ENCODE measurements at places on chromosomes 1 and 21. TPM values are rescaled to one million over a fixed set of nuclear protein-coding genes. Genes with fewer than 3 reads are reported as not detected.
A peak's percentile ranks its signal among the peaks of the same experiment; 100 is the strongest.

Gene HCRTR1
- not detected for total RNA-seq

DNA sequence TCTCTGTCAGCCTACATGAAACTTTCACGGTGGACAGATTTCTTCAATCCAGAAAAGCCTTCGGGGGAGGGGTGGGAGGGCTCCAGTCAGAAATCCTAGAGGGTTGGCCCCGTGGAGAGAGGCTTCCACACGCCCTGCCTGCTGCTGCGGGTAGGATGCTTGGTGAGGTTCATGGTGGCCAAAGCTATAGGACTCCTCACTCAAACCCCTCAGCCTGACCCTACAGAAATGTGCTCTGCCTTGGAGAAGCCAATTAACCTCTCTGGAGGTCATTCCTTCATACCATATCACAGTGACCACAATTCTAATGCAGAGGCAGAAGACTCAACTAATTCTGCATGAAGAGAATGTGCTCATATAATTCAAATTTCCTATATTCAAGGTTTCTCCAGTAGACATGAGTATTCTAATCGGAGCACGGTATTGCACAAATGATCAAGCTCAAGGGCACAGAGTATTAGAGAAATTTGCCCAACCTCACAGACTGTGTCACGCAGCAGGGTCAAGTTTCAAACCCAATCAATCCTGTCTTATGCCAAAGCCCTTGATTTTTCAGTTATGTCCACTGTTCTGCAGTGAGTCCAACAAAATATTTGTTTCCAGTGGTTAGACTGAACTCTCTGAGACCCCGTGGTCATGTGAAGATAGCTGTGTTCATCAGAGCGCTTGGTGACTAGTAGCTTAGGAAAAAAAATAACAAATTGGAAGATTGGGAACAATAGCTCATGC, 104.8 kb downstream of the TOMM20 start:
- H3K36me3 ChIP-seq = no peaks in the 10 kb centered on the region
- peak; percentile 3 for DNase-seq
- H3K4me1 ChIP-seq = peaks cover 9% of the 10 kb centered on the region
- H3K27ac ChIP-seq = no peak overlapping the region

Gene MYOG
- not detected for total RNA-seq

- no peak overlapping the region for H3K4me3 ChIP-seq
- H3K27ac ChIP-seq = no peak overlapping the region
- no peak for DNase-seq
- no peaks in the 10 kb centered on the region for H3K27me3 ChIP-seq
- H3K4me1 ChIP-seq = no peaks in the 10 kb centered on the region
Observed at GRCh38 chr1:203934027-203934426, 72.6 kb downstream of the SNRPE start.

DNA sequence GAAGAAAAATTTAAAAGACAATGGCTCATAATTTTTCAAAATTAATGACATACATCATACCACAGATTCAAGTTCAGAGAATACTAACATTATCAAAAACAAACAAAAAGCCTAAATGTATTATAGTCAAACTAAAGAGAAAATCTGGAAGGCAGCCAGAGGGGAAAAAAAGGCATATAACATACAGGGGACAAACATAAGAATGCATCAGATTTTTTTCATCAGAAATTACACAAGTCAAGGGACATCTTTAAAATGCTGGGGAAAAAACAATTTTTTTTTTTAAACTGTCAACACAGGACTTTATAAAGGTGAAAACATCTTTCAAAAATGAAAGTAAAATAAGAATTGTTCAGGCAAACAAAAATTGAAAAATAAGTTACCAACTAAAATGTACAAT, 478.4 kb upstream of the PLXNA2 start:
- no peak overlapping the region for H3K4me3 ChIP-seq
- no peaks in the 10 kb centered on the region for H3K27me3 ChIP-seq
- no peak for DNase-seq
- no peaks in the 10 kb centered on the region for H3K36me3 ChIP-seq

DNA sequence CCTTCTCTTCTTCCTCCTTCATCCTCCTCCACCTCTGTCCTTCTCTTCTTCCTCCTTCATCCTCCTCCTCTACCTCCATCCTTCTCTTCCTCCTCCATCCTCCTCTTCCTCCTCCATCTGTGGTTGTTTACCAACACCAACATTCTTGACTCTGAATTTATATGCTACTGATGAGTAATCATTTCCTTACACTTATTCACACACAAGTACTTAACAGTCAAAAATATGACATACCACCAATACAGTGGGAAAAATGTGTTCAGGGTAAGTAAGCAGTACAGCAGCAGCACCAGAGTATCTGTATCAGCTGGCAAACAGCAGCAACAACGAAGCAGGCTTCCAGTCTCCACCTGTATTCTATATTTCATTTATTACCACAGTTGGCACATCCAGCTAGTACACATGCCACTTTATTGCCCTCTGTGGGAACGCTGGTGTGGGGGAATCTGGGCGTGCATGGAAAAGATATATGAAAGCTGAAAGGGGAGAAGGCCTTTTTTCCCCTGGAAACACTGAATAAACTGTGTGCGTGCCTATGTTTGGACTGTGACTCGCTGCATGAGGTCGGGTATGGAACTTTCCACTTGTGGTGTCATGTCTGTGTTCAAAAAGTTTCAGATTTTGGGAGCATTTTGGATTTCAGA, 16.0 kb downstream of the ADSS2 start:
- no peak overlapping the region for H3K27ac ChIP-seq
- no peak for DNase-seq
- no peaks in the 10 kb centered on the region for H3K4me1 ChIP-seq

Gene WDR4
- total RNA-seq = 51.9 TPM

GRCh38 chr1:99738858-99739465, 27.5 kb downstream of the FRRS1 start:
- H3K27ac ChIP-seq = no peak overlapping the region
- no peak for DNase-seq
- no peak overlapping the region for H3K4me3 ChIP-seq
- H3K36me3 ChIP-seq = peaks cover 15% of the 10 kb centered on the region
- H3K27me3 ChIP-seq = no peaks in the 10 kb centered on the region

- no peak overlapping the region for H3K4me3 ChIP-seq
- no peak overlapping the region for H3K27ac ChIP-seq
- no peak for DNase-seq
Observed at GRCh38 chr1:23616292-23616824, 57.1 kb upstream of the ID3 start.

GRCh38 chr1:61445269-61445825, 279.6 kb downstream of the TM2D1 start:
- H3K4me3 ChIP-seq = no peak overlapping the region
- no peak overlapping the region for H3K27ac ChIP-seq
- H3K4me1 ChIP-seq = peaks cover 35% of the 10 kb centered on the region
- H3K36me3 ChIP-seq = no peaks in the 10 kb centered on the region
- no peaks in the 10 kb centered on the region for H3K27me3 ChIP-seq

GRCh38 chr21:15023776-15024175, 41.0 kb downstream of the NRIP1 start:
- H3K27me3 ChIP-seq = no peaks in the 10 kb centered on the region
- no peaks in the 10 kb centered on the region for H3K4me1 ChIP-seq
- no peak overlapping the region for H3K27ac ChIP-seq
- no peak overlapping the region for H3K4me3 ChIP-seq
- no peak for DNase-seq

Gene RNF186
- total RNA-seq = not detected

Gene GNG12
- 71.2 TPM for total RNA-seq

DNA sequence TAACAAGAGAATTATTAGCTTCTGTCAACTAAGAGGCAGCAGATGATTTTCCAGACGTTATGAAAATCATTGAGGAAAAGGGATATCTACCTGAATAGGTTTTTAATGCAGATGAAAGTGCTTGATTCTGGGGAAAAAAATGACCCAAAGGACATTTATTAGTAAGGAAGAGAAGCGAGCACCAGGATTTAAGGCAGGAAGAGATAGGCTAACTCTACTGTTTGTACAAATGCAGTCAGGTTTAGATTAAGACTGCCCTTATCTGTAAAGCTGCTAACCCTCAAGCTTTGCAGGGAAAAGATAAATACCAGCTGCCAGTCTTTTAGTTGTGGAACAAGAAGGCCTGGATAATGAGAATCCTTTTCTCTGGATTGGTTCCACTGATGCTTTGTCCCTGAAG, 33.0 kb upstream of the LRIG2 start:
- no peaks in the 10 kb centered on the region for H3K27me3 ChIP-seq
- H3K4me1 ChIP-seq = no peaks in the 10 kb centered on the region

Gene TMEM82
- not detected for total RNA-seq

Gene OLIG2
- total RNA-seq = not detected

DNA sequence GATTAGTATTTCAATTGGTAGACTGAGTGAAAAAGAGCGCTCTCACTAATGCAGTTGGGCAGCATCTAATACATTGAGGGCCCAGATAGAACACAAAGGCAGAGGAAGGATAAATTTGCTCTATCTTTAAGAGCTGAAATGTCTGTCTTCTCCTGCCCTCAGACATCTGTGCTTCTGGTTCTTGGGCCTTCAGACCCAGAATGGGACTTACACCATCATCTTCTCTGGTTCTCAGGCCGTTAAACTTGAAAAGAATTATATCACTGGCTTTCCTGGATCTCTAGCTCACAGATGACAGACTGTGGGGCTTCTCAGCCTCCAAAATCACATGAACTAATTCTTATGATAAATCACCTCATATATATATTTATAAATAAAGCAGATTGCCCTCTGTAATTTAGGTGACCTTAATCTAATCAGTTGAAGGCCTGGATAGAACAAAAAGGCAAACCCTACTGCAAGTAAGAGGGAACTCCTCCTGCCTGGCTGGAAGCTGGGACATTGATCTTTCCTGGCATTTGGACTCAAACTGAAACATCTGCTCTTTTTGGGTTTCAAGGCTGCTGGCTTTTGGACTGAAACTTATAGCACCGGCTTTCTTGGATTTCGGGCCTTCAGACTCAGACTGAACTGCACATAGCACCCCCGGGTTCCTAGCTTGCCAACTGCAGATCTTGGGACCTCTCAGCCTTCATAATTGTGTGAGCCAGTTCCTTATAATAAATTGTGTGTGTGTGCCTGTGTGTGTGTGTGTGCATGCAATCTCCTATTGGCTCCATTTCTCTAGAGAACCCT, 390.4 kb upstream of the PLXNA2 start:
- no peaks in the 10 kb centered on the region for H3K36me3 ChIP-seq
- H3K4me3 ChIP-seq = no peak overlapping the region
- no peaks in the 10 kb centered on the region for H3K27me3 ChIP-seq
- H3K27ac ChIP-seq = no peak overlapping the region
- DNase-seq = no peak

Gene RBP7
- total RNA-seq = 119 TPM

DNA sequence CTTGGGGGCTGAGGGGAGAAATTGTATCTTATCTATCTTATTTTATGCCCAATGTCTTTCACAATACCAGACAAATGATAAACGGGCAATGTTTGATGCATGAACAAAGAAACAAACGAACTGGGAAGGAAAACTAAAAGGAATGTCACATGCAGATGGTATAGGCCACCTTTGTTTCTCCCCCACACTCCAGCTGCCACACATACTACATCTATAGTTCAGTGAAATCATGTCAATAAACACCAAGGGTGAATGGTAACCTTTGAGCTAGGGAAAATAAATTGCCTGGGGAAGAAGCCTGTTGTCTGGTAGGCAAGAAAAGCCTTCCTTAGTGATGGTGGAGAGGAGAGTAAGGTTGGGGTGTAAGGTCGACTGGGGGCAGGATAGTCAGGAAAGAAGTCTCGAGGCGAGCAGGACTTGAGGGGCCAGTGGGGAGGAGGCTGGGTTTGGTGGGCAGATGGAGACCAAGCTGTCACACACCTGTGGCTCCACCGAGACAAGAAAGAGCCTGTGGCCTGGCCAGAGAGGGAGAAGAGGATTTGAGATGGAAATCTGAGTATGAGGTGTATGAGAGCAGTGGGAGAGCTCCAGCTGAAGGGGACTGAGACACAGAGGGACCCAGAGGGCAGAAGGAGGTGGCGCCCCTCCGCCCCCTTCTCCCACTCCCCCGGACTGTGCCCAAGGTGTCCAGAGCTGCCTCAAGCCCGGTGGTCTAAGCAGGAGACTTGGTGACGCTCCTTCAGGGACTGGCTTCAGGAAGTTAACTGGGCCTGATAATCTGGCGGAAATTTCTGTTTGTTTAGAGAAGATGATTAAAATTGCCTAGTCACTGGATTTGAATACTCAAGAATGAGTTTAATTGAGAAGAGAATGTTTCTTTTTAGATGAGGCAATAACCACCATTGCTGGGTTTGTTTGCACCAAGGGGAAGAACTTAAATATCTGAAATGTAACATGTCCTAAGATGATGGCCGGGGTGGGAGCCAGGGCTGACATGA, 37.3 kb downstream of the ATF3 start:
- peaks cover 4% of the 10 kb centered on the region for H3K4me1 ChIP-seq
- no peaks in the 10 kb centered on the region for H3K27me3 ChIP-seq
- no peak overlapping the region for H3K27ac ChIP-seq
- no peaks in the 10 kb centered on the region for H3K36me3 ChIP-seq

Gene CITED4
- total RNA-seq = 47.6 TPM

Gene LMOD1
- total RNA-seq = 316 TPM

DNA sequence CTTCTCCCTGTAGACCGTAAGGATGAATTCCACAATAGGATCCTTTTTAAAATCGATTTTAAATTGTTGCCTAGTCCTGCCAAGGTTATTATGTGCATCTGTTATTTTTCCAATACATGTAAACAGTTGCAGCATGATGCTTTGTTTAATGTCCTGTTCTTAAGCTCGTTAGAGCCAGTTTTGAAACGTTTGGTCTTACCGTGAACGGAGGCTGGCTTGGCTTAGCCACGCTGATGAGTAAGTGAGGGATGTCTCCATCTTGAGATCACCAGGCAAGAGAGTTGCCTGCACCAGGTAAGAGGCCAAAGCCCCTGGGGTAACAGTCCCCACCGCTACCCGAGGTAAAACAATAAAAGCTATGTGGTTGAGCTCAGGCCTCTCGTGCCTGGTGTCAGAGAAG, 17.3 kb downstream of the CSTB start:
- no peak for DNase-seq
- peaks cover 64% of the 10 kb centered on the region for H3K36me3 ChIP-seq
- no peak overlapping the region for H3K4me3 ChIP-seq
- peak overlapping the region; percentile 71 for H3K27ac ChIP-seq

Gene HCN3
- 2.6 TPM for total RNA-seq

DNA sequence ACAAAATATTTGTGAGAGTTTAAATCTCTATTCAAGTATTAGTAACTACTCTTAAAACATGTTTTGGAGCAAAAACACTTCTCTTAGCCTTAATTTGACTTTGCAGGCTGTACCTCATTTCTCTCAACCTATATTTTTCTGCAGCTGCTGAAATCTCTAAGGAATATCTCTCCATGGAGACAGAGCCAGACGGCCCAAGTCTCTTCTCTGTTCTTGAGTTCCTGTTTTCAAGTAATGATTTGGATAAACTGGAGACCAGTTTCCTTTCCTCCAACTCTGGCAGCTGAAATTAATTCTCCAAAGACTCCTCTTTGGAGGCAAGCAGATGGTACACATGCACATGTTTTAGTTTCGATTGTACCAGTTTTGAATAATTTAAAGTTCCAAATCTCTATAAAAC, 659.7 kb upstream of the NEGR1 start:
- H3K27ac ChIP-seq = no peak overlapping the region
- H3K4me3 ChIP-seq = no peak overlapping the region
- no peaks in the 10 kb centered on the region for H3K27me3 ChIP-seq
- no peak for DNase-seq
- H3K4me1 ChIP-seq = no peaks in the 10 kb centered on the region

- H3K27ac ChIP-seq = peak overlapping the region; percentile 83
- H3K4me1 ChIP-seq = peaks cover 9% of the 10 kb centered on the region
- DNase-seq = no peak
- H3K27me3 ChIP-seq = no peaks in the 10 kb centered on the region
- H3K4me3 ChIP-seq = peak overlapping the region; percentile 85
- no peaks in the 10 kb centered on the region for H3K36me3 ChIP-seq
Observed at GRCh38 chr1:117605164-117605773, 579 bp upstream of the TENT5C start.

Measured in ascending aorta (tissue), 2 donors.